ENCODE measurements at places on chromosomes 4 and X. TPM values are rescaled to one million over a fixed set of nuclear protein-coding genes. Genes with fewer than 3 reads are reported as not detected.
A peak's percentile ranks its signal among the peaks of the same experiment; 100 is the strongest.

ETDC gene
- not detected for total RNA-seq

DNA sequence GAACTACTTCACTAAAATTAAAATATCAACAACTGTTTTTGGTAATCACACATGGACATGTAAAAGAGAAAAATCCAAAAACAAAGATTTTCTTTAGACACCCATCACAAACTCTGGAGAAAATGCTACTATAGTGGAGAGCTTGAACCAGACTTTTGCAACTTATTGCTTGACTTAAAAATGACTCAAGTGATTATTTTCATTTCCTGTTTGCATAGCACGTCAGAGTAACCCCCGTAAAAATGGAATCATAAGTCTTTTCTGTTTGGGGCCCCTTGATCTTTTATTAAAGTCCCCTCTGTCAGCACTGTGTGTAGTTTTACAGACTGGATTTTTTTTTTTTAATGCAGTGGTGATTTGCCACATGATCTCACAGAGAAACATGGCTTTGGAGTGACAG lies 79.5 kb downstream of the PRKG2 start:
- H3K27ac ChIP-seq: no peak overlapping the region
- H3K27me3 ChIP-seq: no peaks in the 10 kb centered on the region
- no peaks in the 10 kb centered on the region for H3K36me3 ChIP-seq
- no peak overlapping the region for H3K4me3 ChIP-seq

- H3K36me3 ChIP-seq: no peaks in the 10 kb centered on the region
- H3K27me3 ChIP-seq: no peaks in the 10 kb centered on the region
- no peaks in the 10 kb centered on the region for H3K4me1 ChIP-seq
- H3K4me3 ChIP-seq: no peak overlapping the region
Observed at GRCh38 chr4:110224812-110225211, 26.4 kb upstream of the ELOVL6 start.

ALAS2 gene
- 49.0 TPM for total RNA-seq

DNA sequence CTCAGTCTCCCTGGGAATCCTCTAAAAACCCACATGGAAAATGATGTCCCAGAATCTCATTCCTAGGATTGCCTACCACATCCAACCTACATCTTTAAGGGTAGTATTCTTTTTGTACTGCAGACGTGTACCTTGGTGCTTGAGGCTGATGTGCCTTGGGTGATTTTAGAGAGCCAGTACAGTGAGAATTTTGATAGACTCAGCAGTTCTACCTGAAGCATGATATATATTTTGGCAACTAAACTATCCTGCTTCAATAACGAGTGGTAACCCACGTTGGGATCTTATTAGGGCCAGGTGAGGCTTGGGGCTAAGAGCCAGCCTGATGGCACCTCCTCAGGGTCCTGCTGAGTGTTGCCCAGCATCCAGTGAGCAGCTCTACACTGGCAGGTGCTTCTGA lies 140.4 kb downstream of the ZNF518B start:
- H3K4me3 ChIP-seq: no peak overlapping the region
- no peak overlapping the region for H3K27ac ChIP-seq
- no peaks in the 10 kb centered on the region for H3K27me3 ChIP-seq

GRCh38 chr4:40316782-40317635 lies 18.1 kb upstream of the CHRNA9 start:
- H3K27me3 ChIP-seq: no peaks in the 10 kb centered on the region
- H3K4me1 ChIP-seq: peaks cover 13% of the 10 kb centered on the region
- DNase-seq: no peak
- peak overlapping the region; percentile 45 for H3K27ac ChIP-seq
- H3K4me3 ChIP-seq: peak overlapping the region; percentile 22

GRCh38 chrX:68666580-68666979 lies 19.1 kb downstream of the STARD8 start:
- no peaks in the 10 kb centered on the region for H3K27me3 ChIP-seq
- no peak overlapping the region for H3K4me3 ChIP-seq
- no peak overlapping the region for H3K27ac ChIP-seq
- no peak for DNase-seq
- no peaks in the 10 kb centered on the region for H3K36me3 ChIP-seq

DNA sequence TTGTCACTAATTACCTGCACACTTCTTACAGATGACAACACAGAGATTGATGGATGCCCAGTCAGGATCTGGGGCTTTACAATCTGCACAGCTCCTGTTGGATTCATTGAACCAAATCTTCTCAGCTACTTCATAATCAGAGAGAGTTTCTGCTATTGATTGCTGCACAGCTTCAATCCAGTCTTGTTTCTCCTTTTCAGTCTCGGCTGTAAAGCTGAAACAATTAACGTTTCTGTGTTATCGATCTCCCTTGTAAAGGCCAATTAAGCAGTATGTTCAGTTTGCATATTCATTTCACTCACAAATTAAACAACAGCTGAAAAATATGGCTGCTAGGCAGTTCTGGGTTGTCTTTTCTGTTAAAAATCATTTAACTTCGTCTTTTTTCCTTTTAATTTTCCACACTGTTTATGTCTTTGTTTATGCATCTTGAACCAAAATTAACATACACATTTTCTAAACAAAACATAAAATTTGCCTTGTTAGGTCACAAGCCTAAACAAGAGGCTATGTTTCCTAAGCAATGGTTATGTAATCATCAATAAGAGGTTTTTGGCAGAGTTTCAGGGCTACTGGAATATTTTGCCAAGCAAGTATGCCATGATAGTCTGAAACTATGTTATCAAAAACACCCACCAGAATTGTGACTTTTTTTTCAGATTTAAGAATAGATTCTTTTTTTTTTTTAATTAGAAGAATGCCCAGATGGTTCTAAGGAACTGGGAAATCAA lies 79.2 kb downstream of the ARAP2 start:
- H3K27me3 ChIP-seq: no peaks in the 10 kb centered on the region
- H3K27ac ChIP-seq: no peak overlapping the region
- no peaks in the 10 kb centered on the region for H3K4me1 ChIP-seq
- peaks cover 4% of the 10 kb centered on the region for H3K36me3 ChIP-seq
- H3K4me3 ChIP-seq: no peak overlapping the region

EGFL6 gene
- 27.8 TPM for total RNA-seq

MYL5 gene
- total RNA-seq: 27.3 TPM

HS3ST1 gene
- 4.8 TPM for total RNA-seq

GAGE1 gene
- total RNA-seq: not detected
